ENCODE measurements at places on chromosomes 6 and 20. TPM values are rescaled to one million over a fixed set of nuclear protein-coding genes. Genes with fewer than 3 reads are reported as not detected.
A peak's percentile ranks its signal among the peaks of the same experiment; 100 is the strongest.

The KCNB1 gene
- total RNA-seq, result 1.8 TPM

The CLPSL1 gene
- total RNA-seq, result not detected

The CST4 gene
- total RNA-seq, result not detected

- DNase-seq, result no peak
- H3K27me3 ChIP-seq, result no peaks in the 10 kb centered on the region
- no peak overlapping the region for H3K27ac ChIP-seq
- H3K4me1 ChIP-seq, result no peaks in the 10 kb centered on the region
Observed at GRCh38 chr6:89330910-89331309, 15.8 kb upstream of the GABRR2 start.

The TMEM14A gene
- 38.3 TPM for total RNA-seq

The RRAGD gene
- total RNA-seq, result 21.1 TPM

- H3K4me1 ChIP-seq, result no peaks in the 10 kb centered on the region
- DNase-seq, result no peak
- H3K4me3 ChIP-seq, result peak overlapping the region; percentile 53
- H3K27ac ChIP-seq, result peak overlapping the region; percentile 47
- no peaks in the 10 kb centered on the region for H3K27me3 ChIP-seq
Observed at GRCh38 chr6:141562186-141562811, 570.4 kb upstream of the GJE1 start.

DNA sequence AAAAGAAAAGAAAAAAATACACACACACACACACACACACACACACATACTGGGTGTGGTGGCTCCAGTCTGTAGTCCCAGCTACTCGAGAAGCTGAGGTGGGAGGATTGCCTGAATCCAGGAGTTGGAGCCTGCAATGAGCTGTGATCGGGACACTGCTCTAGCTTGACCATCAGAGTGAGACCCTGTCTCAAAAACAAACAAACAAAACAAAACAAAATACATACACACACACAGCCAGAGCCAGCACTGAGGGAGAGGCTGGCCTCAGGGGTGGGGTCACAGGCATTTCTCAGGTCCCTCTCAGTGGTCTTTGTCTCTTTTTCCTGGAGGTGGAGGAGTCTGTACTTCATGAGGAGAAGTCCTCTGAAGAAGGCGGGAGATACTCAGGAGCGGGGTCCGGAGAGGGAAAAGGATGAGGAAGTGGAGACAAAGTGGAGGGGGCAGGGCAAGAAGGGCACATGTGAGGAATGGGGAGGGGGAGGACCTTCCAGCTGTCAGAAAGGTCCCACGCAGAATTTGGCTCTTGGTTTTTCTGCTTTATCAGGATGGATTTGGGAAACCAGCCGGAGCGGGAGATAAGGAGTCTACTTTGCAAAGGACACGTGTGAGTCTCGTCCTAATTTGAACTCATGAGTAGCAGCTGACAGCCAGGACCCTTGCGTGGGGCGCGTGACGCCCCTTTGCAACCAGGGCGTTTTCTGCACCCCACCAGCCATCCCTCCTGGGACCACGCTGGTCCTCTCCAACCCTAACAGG lies 7.7 kb upstream of the MICB start:
- no peaks in the 10 kb centered on the region for H3K36me3 ChIP-seq
- no peaks in the 10 kb centered on the region for H3K4me1 ChIP-seq
- no peak overlapping the region for H3K4me3 ChIP-seq
- H3K27ac ChIP-seq, result no peak overlapping the region
- DNase-seq, result no peak

GRCh38 chr20:32069711-32070110 lies 17.7 kb downstream of the HCK start:
- no peak overlapping the region for H3K4me3 ChIP-seq
- no peaks in the 10 kb centered on the region for H3K4me1 ChIP-seq

DNA sequence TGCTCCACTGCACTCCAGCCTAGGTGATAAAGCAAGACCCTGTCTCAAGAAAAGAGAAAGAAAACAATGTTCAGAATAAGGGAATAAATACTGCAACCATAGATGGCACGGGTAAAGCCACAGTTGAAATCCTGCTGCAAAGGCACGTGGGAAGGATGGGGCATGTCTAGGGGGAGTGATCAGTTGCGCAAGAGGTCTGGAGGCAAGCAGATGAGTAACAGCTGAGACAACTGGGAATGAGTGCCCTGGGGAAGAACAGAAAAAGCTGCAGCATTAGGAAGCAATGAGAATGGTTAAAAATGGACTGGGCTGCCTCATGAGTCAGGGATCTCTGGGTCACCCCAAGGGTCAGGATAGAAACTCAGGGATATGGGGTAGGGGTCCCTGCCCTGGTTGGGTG lies 96.3 kb downstream of the GMPR start:
- H3K4me1 ChIP-seq, result peaks cover 62% of the 10 kb centered on the region
- no peak overlapping the region for H3K4me3 ChIP-seq
- no peak for DNase-seq
- peak overlapping the region; percentile 64 for H3K27ac ChIP-seq
- no peaks in the 10 kb centered on the region for H3K36me3 ChIP-seq

- no peak overlapping the region for H3K27ac ChIP-seq
- DNase-seq, result no peak
- H3K36me3 ChIP-seq, result no peaks in the 10 kb centered on the region
- H3K4me1 ChIP-seq, result no peaks in the 10 kb centered on the region
- H3K27me3 ChIP-seq, result no peaks in the 10 kb centered on the region
Observed at GRCh38 chr6:38012573-38012972, 193.0 kb downstream of the ZFAND3 start.

The SNPH gene
- 2.5 TPM for total RNA-seq
